ENCODE measurements at places on chromosomes 12 and 14. TPM values are rescaled to one million over a fixed set of nuclear protein-coding genes. Genes with fewer than 3 reads are reported as not detected.

OR4M1 gene
- not detected for total RNA-seq

GRCh38 chr14:23164250-23164649, 19.2 kb downstream of the SLC7A8 start:
- DNase-seq, result no peak
- H3K27me3 ChIP-seq, result no peaks in the 10 kb centered on the region
- H3K27ac ChIP-seq, result no peak overlapping the region
- no peak overlapping the region for H3K4me3 ChIP-seq

DNA sequence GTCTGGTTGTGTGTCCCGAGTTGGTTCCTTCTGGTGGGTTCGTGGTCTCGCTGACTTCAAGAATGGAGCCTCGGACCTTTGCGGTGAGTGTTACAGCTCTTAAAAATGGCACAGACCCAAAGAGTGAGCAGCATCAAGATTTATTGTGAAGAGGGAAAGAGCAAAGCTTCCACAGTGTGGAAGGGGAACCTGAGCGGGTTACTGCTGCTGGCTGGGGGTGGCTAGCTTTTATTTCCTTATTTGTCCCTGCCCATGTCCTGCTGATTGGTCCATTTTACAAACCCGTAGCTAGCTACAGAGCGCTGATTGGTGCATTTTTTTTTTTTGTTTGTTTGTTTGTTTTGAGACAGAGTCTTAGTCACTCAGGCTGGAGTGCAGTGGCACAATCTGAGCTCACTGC, 29.3 kb downstream of the FGF6 start:
- no peak overlapping the region for H3K4me3 ChIP-seq
- H3K27me3 ChIP-seq, result no peaks in the 10 kb centered on the region
- no peak for DNase-seq
- no peaks in the 10 kb centered on the region for H3K36me3 ChIP-seq
- H3K4me1 ChIP-seq, result no peaks in the 10 kb centered on the region
- H3K27ac ChIP-seq, result no peak overlapping the region

GRCh38 chr12:85507456-85507855, 227.4 kb downstream of the ALX1 start:
- no peaks in the 10 kb centered on the region for H3K36me3 ChIP-seq
- H3K27me3 ChIP-seq, result no peaks in the 10 kb centered on the region
- H3K4me3 ChIP-seq, result no peak overlapping the region
- no peak overlapping the region for H3K27ac ChIP-seq
- DNase-seq, result no peak

DNA sequence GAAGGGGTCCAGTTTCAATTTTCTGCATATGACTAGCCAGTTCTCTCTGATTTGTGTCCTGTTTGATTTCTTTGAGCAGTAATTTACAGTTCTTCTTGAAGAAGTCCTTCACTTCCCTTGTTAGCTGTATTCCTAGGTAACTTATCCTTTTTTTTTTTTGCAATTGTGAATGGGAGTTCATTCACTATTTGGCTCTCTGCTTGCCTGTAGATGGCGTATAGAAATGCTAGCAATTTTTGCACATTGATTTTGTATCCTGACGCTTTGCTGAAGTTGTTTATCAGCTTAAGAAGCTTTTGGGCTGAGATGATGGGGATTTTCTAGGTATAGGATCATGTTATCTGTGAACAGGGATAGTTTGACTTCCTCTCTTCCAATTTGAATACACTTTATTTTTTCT, 77.6 kb upstream of the NID2 start:
- no peak for DNase-seq
- no peaks in the 10 kb centered on the region for H3K36me3 ChIP-seq
- H3K27ac ChIP-seq, result no peak overlapping the region
- H3K4me3 ChIP-seq, result no peak overlapping the region
- no peaks in the 10 kb centered on the region for H3K27me3 ChIP-seq

DNA sequence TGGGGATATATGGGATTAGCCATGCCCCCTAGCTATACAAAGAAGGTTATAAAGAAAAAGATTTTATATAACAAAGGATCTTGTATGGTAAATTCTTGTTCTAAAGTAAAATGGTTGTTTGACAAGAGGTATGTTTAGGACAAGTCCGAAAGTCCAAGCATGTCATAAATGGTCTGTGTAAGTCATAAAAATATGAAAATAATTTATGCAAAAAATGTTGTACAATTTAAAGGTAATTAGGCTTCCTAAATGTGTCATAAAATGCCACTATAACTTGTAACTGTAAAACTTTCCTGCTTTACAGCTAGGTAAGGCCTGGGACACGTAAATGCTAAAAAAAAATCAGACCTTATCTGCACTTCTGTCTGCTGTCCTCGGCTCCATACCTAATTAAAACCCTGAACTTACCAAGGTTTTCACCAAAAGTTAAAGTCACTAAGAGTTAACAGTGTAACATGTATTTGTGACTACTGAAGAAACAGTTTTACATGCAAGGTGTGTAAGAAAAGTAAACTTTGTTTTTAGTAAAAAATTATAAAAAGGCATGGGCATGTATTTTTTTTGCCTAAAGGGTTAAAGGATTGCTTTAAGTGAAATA, 110.0 kb upstream of the RESF1 start:
- no peak overlapping the region for H3K4me3 ChIP-seq
- DNase-seq, result no peak
- H3K27ac ChIP-seq, result no peak overlapping the region
- H3K36me3 ChIP-seq, result no peaks in the 10 kb centered on the region
- no peaks in the 10 kb centered on the region for H3K4me1 ChIP-seq
- no peaks in the 10 kb centered on the region for H3K27me3 ChIP-seq

- H3K4me1 ChIP-seq, result no peaks in the 10 kb centered on the region
- no peak for DNase-seq
- no peak overlapping the region for H3K4me3 ChIP-seq
- no peaks in the 10 kb centered on the region for H3K27me3 ChIP-seq
Observed at GRCh38 chr14:73125746-73126145, 10.6 kb upstream of the PSEN1 start.

DNA sequence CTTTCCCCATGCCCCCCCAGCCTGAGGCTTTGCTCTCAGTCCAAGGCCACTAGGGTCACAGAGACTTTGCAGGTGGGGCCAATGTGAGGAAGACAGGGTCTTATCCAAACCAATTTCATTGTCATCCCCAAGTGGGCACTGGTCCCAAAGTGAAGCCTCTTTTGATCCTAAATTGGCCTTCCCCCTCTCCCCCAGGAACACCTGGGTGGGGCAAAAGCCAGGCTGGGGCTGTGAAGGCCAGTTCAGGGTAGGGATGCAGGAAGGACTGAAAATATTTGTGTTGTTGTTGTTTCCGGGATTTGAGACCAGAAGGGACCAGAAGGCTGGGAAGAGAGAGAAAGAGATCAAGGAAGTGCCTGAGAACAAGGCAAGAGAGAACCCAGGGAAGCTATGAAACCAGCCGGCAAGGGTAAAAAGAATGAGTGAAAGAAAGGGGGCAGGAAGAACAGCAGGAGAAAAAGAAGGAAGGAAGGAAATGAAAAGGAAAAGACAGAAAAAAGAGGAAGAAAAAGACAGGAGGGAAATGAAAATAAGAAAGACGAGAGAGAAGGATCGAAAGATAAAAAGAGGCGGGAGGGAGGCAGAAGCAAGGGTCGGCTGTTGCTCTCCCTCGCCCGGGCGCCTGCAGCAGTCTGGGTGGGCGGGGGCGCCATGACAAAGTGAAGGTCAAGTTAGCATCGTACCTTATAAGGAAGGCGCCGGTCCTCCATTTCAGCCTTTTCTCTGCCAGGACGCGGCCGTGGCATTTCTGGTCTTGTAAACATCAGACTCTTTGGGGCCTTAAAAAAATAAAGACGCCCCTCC, 7.4 kb upstream of the HOXC11 start:
- H3K4me3 ChIP-seq, result no peak overlapping the region
- no peak for DNase-seq
- H3K27ac ChIP-seq, result no peak overlapping the region
- peaks cover 84% of the 10 kb centered on the region for H3K27me3 ChIP-seq

DNA sequence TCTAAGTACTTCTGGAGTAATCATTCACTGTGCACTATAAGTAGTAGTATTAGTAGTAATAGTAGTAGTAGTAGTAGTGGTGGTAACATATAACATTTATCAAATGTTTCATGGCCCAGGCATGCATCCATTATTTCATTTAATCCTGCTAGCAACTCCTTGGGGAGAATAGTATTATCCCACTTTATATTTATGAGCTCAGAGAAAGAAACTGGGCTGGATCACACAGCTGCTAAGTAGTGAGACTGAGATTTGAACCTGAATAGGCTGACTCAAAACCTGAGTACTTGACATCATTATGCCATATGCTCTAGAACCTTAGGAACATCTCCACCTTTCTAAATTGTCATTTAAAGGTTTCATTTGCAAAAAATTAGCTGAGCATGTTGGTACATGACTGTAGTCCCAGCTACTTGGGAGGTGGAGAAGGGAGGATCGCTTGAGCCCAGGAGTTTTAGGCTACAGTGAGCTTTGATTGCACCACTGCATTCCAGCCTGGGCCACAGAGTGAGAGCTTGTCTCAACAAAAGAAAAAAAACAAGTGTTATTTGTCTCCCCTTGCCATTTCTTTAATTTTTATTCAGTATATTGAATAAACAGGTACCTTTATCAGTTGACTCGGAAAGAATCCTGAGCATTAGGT, 11.4 kb upstream of the NID2 start:
- H3K36me3 ChIP-seq, result no peaks in the 10 kb centered on the region
- no peaks in the 10 kb centered on the region for H3K4me1 ChIP-seq
- H3K27me3 ChIP-seq, result no peaks in the 10 kb centered on the region
- H3K4me3 ChIP-seq, result no peak overlapping the region
- no peak for DNase-seq

All from upper lobe of left lung (tissue), 6 donors.